BE2C (cell line): ENCODE measurements at places on chromosomes 11 and 22.

- DNase-seq = no peak
Observed at GRCh38 chr11:35682230-35683173, 19.9 kb downstream of the TRIM44 start.

DNA sequence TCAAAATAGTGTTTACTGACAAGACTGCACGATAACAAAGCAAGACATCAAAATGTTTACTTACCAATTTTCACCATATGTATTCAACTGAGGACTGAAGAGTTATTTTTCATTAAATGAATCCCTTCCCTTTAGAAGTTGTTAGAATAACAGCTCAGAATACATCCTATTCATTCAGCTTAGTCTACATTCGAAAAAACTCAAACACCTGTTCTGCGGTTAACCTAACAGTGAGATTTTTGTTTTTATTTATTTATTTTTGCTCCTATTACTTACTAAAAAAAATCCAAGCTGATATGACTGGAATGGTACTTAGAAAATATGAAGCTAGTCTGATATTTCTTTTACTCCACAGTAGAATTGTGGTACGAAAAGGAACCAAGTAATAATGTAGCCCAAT, 10.0 kb downstream of the KCNA4 start:
- no peak for DNase-seq

DNA sequence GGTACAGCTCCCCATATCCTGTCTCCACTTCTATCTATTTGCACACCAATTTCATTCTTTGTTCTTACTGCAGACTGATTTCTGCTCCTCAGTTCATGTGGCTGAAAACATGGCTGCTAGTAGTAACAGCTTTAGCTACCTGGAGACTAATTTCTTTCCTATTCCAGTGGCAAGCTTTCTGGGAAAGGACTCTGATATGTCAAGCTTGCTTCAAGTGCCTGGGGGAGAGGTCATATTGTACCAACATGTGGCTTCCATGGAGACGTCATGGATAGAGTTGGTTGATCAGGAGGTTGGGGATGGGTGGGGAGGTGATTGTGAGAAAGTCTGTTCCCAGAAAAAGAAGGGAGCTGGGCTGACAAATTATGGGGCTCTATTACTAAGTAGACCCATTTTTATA, 44.9 kb downstream of the ADM start:
- DNase-seq = no peak

DNA sequence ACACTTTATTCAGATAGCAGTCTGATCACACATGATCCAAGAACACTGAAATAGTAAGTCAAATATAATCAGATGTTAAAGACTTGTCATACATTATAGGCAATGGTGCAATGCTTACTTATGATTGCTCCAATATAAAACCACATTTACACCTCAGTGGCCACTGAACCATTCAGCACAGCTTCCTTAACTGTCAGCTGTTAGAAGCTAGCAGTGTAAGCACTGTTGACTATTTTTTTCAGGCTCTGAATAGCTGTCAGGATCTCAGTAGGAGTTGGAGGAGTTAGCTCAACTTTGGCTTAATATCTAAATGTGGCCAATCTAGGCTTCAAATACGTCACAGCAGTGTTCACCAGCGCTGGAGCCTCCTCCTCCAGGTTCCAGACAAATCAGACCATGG, 36.6 kb downstream of the METTL15 start:
- DNase-seq = no peak

- DNase-seq = no peak
Observed at GRCh38 chr11:95115597-95115996, 26.0 kb downstream of the ENDOD1 start.
